ENCODE measurements at places on chromosomes 12 and 14.

- no peak for DNase-seq
Observed at GRCh38 chr12:19811922-19812321, 372.6 kb downstream of the AEBP2 start.

GRCh38 chr12:129863938-129864337 is 39.9 kb downstream of the TMEM132D start:
- no peak for DNase-seq

DNA sequence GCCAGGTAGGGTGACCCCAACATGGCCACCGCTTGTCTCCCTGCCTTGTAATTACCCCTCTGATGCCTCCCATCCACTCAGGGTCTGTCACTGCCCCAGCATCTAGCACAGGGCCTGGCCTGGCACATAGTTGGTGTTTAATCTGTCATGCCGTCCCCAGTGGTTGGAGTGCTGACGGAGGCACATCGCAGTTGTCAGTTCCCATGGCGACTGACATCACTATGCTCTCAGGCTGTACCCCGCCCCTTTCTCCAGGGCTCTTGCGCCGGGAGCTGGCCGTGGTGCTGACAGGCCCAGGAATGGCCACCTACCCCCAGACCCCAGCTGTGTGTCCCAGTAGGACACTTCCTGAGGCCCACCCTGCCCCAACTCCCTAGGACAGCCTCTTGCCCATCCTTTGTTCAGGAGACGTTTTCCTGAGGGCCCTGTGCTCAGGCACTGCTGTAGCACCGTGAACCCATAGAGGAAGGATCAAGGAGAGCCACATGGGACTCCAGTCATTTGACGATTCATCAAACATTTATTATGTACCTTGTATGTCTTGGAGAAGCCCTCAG is 23.0 kb downstream of the FAM222A start:
- no peak for DNase-seq

GRCh38 chr12:31005256-31005943 is 68.3 kb upstream of the DDX11 start:
- no peak for DNase-seq

DNA sequence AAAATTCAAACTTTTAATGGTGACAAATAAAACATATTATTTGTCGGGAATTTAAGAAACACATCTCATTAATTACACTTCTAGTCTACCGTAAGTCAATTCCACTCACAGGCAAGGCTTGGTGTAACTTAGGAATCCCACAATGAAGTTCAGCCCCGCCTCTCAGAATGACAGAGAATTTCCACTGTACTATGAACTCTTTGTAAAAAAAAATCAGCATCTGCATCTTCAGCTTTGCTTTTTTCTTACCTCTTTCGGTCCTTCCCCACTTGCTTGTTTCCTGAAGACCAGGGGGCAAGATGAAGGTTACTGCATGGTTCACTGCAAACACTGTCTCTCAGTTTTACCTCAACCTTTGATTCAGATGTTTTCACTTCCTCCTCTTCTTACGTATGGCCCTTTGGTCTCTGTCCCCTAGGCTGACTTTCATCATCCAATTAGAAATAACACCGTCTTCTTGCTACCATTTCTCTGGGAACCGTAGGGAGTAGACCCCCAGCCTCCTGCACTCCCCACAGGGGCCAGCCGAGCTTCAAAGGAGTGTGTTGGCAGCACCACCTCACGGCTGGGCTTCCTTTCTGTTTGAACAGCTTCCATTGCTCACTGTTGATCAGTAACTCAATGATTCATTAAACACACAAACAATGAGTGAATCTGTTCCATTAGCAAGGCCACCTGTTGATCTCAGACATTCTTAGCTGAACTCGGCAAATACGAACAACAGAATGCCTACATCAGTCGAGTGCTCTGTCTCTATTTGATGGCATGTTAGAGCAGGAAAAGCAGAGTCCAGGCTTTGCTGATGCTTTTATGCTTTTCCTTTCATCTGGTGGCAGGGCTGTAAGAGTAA is 343.0 kb downstream of the BMP4 start:
- DNase-seq, result peak; percentile 91

- peak; percentile 10 for DNase-seq
Observed at GRCh38 chr14:50311337-50311971, 575 bp downstream of the L2HGDH start.

- DNase-seq, result no peak
Observed at GRCh38 chr14:28879573-28879996, 113.0 kb downstream of the FOXG1 start.

GRCh38 chr14:103834956-103835355 is 12.4 kb downstream of the PPP1R13B start:
- DNase-seq, result no peak

GRCh38 chr12:95641299-95641952 is 90.2 kb upstream of the USP44 start:
- DNase-seq, result no peak

DNA sequence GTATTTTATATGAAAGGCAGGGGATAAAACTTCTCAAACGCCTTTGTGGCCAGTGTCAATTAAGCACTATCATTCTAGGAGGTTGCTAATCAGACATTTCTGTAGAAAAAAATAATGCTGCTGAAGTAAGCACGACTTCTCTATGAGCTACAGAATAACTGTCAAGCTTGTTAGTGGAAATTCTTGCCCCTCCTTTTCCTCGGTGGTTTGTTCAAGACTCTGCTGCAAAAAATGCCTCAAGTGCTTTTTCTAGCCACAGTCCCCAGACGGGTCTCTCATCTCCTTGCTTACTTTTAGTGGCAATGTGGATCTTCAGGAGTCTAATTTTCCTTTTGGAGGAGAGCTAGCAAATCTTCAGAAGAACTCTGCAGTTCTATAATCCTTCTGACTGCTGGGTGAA is 452.0 kb downstream of the FUT8 start:
- DNase-seq, result no peak

DNA sequence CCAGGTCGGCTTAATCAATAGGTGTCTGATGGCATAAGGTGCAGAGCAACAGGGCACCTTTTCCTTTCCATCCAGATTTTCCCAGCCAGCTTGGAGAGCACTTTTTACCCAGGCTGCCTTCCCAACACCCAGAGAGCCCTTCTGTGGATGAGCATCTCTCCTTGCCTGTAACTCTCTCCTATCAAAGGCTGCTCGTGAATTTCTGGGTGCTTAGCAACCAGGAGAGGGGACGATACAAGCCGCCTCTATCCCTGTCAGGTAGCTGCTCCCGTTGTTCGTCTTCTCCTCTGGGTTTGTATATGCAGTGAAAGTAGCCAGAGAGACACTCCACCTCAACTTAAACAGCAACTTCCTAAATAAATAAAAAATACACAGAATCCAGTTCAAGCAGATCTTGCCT is 124.2 kb downstream of the CACNA1C start:
- DNase-seq, result no peak

DNA sequence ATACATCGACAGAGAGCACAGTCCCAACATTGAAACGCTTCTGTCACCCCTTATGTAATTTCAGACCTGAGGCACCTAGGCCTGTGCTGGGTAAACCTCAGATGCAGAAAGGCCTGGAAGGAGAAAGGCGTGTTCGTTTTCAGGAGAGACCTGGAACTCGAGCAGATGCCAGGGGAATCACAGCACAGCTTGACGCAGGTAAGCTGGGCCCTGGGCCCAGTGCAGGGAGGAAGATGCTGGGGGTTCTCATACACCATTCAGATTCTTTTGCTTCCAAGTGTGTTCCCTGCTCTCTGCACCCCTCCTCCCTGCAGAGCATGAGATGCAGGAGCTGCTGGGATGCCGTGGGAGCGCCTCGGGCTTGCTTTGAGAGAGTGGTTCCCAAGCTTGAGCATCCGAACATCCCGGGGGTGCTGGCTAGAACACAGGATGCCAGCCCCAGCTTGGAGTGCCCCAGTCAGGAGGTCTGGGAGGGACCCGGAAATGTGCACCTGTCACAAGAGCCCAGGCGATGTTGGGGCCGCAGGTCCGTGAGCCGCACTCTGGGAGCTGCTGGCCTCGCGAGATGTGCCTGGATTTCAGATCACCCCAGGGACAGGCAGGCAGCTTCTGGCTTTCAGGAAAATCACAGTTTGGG is 35.9 kb downstream of the FZD10 start:
- DNase-seq, result no peak
